ENCODE measurements at places on chromosomes 16 and 17. TPM values are rescaled to one million over a fixed set of nuclear protein-coding genes. Genes with fewer than 3 reads are reported as not detected.

Gene CCL7
- 0.21 TPM for total RNA-seq

Gene KCNH4
- total RNA-seq: 0.36 TPM

Gene STAT5B
- 29.9 TPM for total RNA-seq

Gene COPZ2
- total RNA-seq: 11.4 TPM

Data from A549 treated with Hydrocortisone at 1 μM for 4 hours (cell line).